ENCODE measurements at places on chromosomes 13 and 19.
A peak's percentile ranks its signal among the peaks of the same experiment; 100 is the strongest.

GRCh38 chr13:64928696-64929499, 2301.2 kb downstream of the PCDH9 start:
- DNase-seq = no peak

GRCh38 chr19:3760871-3761361, 576 bp downstream of the APBA3 start:
- DNase-seq = peak; percentile 19

- DNase-seq = no peak
Measured at GRCh38 chr19:6076675-6077463, 33.4 kb downstream of the RFX2 start.

- DNase-seq = no peak
Measured at GRCh38 chr13:38590796-38591507, 95.9 kb upstream of the FREM2 start.

- no peak for DNase-seq
Measured at GRCh38 chr19:4693471-4694121, 23.5 kb upstream of the MYDGF start.

DNA sequence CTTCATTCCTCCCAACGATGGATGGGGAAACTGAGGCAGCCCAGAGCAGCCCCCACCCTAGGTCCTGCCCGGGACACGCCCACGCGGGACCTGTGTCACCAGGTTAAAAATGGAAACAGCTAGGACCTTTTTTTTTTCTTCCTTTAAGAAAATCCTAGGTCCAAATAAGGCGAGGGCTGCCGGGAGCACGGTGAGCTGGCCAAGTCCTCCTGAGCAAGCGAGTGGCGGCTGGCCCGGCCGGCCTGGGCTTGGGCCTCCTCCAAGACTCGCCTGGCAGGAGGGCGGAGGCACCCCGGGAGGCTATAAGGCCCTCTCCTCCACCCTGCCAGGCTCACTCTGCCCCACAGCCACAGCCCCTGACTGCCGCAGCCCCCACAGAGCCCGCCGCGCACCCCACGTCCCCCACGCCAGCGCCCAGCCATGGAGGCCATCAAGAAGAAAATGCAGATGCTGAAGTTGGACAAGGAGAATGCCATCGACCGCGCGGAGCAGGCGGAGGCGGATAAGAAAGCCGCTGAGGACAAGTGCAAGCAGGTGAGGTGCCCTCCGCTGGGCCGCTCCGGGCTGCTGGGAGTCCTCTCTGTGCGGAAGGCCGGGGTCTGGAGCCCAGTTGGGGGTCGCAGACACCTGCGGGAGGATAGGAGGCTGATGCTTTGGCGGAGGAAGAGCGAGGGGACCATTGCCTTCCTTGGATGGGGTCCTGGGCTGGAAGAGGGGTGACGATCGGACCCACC, 8.9 kb upstream of the TPM4 start:
- no peak for DNase-seq

GRCh38 chr13:48817166-48817802, 158.4 kb upstream of the FNDC3A start:
- DNase-seq = peak; percentile 13

DNA sequence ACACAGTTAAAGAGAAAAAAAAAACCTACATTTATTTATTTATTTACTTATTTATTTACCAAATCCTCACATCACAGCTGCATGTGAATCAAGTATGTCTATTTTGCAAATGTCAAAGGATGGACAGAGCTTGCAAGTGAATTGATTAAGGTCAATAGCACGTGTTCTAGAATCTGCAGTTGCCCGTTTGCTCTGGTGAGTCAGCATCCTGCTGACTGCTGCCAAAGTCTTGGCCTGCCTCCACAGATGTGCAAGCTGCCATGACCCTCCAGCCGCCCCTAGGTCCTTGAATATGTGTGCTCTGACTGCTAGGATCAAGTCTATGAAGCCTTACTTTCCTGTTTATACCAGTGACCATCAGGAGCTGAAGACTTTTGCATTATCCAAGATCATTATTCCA, 320.6 kb downstream of the GPC5 start:
- DNase-seq = no peak

DNA sequence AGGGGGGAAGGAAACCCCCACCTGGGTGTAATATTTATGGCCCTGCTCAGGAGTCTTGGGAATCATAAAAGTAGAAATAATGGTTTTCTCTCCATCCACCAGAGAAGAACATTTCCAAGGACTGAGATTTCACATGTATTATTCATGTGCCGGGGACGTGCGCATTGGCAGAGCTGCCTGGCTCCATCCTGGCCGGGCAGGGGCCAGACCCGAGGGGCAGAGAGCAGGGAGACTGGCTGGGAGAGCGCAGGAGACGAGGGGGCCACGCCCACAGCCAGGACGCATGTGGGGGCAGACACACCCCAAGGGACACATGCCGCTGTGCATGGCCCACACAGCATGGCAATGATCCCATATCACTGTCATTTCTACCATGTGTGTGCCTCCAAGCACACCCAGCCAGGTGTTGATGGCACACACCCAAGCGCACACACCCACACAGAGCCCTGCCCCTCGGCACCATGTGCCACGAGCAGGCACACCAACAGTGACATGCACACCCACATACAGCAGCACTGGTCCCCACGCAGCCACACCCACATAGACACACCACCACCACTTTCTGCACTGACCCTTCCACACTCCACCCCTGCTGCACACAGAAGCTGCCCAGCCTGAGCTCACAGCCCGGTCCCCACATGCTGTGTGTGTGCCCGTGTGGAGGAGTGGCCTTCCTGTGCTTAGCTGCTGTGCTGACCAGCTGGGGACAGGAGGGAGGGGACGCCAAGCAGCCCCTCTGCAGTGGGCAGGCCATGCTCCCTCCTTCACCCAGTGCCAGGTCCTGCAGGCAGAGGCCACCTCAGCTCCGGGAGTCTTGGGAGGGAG, 39.3 kb downstream of the CEBPG start:
- no peak for DNase-seq

DNA sequence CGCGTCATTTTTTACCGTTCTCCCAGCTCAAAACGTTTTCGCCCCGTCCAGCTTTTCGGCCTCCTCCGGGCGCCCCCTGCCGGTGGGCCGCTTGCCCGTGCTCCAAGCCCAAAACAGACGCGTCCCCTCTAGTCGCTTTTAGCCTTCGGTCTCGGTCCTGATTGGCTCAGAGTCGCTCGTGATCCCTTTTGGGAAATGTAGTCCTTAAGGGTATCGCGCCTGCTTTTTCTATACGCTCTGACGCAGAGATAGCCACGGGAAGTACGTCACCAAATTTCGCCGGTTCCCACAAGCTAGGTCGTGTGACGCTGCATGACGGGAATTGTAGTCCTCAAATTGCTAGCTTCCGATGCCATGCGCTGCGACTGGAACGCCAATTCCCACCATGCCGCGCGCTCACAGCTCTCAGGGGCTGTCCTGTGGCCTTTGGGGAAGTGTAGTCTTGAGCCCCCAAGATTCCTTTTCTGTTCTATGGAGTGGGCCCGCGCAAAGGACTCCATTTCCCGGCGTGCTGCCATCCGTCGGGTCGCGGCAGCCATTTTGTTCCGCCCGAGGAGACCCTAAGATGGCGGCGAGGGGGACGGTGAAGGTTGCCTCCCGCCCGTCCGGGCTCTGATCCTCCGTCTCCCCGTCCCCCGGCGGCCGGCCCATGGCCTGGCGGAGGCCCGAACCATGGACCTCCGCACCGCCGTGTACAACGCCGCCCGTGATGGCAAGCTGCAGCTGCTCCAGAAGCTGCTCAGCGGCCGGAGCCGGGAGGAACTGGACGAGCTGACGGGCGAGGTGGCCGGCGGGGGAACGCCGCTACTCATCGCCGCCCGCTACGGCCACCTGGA, at the start of gene FEM1A:
FEM1A (plus strand) TSS at position 552 of the 836 bp plus-strand sequence; CDS start at position 673, 121 bp downstream.
- DNase-seq = peak; percentile 99

GRCh38 chr19:35168196-35168595, 13.7 kb downstream of the FXYD5 start:
- DNase-seq = no peak

GRCh38 chr19:37468961-37469777, at the start of gene ZNF570:
Gene ZNF570 (plus strand): TSS chr19:37469356. CDS start chr19:37470355, 999 bp downstream.
- DNase-seq = peak; percentile 91

GRCh38 chr13:46121597-46122163, 16.8 kb upstream of the CPB2 start:
- no peak for DNase-seq

DNA sequence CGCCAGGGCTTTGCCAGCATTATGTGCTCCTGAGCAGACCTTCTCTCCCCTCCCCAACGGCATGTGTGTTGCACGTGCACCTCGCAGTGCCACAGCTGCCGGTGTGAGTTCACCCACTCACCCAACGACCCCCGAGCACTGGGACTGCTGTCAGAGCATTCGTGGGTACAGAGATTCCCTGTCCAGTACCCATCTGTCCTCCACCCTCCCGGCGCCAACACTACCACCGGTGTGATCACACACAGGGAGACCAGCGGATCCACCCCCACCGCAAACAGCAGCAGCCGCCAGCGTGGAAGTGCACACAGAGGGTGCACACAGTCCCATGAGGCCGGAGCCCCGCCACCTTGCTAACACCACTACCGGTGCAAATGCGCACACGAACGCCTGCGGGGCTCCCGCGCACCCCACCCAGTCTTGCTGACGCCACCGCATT, 15.9 kb downstream of the LILRA1 start:
- DNase-seq = no peak

GRCh38 chr13:80881942-80882445, 541.1 kb upstream of the SPRY2 start:
- DNase-seq = no peak

- no peak for DNase-seq
Measured at GRCh38 chr13:90884066-90884465, 463.4 kb upstream of the MIR17HG start.

DNA sequence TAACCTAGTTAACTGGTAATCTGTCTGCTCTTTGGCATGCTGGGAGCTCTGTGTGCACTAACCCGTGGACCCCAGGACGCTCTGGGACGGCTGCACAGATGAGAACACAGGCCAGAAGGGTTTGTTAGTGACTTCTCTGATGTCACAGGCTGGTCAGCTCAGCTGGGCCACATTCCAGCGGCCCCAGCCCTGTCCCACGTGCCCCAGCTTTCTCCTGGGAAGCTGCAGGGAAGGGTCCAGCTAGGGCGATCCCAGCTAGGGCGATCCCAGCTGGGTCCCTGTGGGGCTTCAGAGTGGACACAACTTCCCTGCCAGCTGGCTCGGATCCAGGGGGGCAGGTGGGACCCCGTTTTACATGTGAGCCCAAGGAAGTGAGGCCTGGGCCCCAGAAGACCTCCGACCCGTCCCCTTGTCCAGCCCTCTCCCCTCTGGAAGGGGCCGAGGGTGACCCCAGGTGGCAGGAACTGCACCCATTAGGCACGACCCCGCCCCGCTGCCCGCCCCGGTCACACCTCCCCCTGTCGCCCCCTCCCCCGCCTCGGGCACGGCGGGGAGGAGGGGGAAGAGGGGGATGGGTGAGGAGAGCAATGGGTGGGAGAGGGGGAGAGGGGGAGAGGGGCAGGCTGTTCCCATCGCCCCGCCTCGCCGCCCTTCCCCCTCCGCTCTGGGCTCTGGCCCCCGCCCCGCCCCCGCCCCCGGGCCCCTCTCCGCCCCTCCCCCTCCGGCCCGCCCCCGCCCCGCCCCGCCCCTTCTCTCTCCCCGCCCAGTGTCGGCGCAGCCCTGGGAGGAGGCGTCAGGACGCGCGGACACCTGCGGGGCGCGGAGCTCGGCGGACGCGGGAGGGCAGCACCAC, 75.2 kb upstream of the MCF2L start:
- DNase-seq = peak; percentile 34

- no peak for DNase-seq
Measured at GRCh38 chr13:39784347-39784746, 128.9 kb downstream of the COG6 start.

DNA sequence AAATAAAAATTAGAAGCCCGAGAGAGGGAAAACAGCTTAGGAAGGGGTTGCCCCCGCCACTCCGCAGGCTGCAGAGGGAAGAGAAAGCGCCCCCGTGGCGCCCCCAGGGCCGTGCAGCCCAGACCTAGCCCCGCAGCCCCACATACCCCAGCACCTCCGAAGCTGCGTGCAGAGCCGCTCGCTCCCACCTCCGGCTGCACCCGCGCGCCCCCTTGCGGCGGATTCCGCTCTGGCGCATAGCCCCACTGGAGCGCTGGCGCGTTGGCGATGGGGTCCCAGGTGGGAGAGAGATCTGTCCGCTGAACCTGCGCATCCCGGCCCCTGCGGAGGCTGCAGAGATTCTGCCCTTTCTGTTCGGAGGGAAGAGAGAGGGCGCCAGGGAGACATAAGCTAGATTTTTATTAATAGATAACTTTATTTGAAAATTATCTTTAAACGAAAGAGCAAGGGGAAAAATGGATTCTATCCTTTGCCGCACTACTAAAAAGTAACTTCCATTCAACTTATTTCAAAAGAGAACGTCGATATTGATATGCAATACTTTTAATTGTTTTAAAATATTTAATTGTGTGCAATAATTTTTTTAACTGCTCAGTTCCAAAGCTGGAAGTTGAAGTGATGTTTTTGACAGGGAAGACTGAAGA, 11.7 kb upstream of the CLN5 start:
- DNase-seq = peak; percentile 83

DNA sequence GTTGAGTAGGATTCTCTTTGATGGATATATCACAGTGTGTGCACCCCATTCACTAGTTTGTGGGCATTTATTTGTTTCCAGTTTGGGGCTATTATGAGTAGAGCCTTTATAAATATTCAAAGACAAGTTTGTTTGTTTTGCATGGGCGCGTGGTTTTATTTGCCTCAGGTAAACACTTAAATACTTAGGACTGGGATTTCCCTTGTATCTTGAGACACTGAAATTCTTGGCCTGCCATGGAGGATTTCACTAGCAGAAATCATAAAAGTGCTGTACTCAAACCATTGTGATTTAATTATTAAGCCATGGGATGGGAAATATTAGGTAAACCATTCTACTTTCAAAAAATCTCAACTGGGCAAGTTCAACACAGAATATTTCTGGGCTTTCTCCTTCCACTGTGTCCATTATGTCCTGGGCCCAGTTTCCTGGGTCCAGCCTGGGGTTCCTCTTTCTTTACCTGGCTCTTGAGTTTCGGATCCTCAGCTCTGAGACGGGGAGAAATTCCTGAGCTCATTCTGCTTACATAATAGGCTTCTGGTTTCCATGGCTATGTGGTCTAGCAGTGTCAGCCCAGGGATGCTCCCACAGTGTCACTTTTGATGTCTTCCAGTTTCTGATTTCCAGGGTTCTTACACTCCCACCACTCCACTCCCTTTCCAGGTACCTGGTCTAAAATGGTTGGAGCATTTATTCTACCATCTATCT, 14.4 kb downstream of the MYO16 start:
- no peak for DNase-seq
